ENCODE measurements at places on chromosomes 2 and 18. TPM values are rescaled to one million over a fixed set of nuclear protein-coding genes. Genes with fewer than 3 reads are reported as not detected.

- no peak for DNase-seq
Observed at GRCh38 chr2:106018141-106018540, 176.0 kb downstream of the UXS1 start.

The SPHKAP gene
- polyA plus RNA-seq: 0.50 TPM

DNA sequence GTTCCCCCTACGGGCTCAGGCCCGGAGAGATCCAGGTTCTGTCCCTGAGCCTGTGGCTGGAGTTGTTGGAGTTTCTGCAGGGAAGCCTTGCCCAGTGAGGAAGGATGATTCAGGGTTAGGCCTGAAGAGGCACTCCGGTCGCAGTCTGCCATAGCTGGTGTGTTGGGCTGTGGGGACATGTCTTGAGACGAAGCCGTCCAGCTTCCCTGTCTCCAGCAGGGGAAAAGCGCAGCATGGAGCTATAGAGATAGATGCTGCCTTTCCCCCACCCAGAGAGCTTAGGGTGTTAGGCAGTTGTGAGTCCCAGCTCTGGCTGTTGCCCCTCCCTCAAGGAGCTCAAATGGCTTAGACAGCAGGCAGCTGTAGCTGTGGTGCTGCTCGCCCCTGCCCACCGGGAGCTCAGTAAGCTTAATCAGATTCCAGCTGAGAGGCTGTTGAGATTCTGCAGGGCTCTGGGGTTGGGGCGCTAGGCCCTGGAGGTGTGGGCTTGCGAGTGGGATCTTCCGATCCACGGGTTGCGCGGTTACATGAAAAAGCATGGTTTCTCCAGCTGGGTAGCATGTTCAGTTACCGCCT lies 103.9 kb downstream of the PMAIP1 start:
- DNase-seq: no peak

DNA sequence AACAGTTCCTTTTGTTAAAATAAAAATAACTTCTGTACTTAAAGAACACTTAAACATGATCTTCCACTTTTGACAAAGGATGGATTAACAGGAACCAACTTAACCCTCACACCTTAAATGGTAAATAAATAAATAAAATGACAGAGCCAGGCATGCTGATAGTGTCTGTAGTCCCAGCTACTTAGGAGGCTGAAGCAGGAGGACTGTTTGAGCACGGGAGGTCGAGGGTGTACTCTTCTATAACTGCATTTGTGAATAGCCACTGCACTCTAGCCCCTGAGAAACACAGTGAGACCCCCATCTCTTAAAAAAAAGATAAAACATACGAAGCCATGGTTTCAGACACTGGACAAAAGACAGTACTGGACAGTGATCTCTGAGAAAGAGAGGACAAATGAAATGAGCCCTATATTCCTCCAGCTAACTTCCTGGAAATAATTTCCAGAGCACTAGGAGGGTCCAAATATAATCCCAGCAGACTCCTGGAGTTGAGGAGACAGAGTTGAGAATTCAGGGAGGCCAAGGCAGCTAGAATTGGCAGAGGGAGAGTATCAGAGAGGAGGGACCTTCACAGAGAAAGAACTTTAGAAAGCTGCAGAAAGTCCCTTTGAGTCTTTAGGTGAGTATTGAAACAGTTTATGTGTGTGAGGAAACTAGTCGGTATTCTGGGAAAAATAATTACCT lies 17.4 kb downstream of the PPP4R1 start:
- DNase-seq: no peak

All from BJ (cell line).